ENCODE measurements at places on chromosomes 3 and 15.

DNA sequence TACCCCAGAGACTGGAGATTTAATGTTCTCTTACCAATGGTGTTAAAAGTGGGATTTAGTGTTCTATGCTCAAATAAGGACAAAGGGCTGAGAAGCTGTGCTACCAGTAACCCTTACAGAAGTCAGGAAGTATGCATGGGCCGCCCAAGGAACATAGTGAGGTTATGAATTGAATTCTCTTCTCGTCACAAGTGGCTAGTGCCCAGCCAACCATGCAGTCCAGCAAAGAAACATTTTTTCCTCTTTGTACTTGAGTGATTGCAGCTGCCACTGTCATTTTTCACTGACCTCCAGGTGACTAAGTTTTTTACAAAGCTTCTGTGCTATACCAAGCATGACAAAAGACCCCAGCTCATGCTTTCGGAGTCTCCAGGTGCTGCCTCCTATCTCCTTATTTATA lies 110.6 kb upstream of the DCBLD2 start:
- no peak for DNase-seq

GRCh38 chr3:111333642-111334041 lies 208.4 kb upstream of the CD96 start:
- DNase-seq, result no peak

- DNase-seq, result no peak
Observed at GRCh38 chr15:73034221-73034620, 18.0 kb upstream of the NEO1 start.

GRCh38 chr3:17044855-17045254 lies 160.1 kb downstream of the PLCL2 start:
- DNase-seq, result no peak

- no peak for DNase-seq
Observed at GRCh38 chr3:40780291-40780924, 255.6 kb downstream of the ZNF621 start.

DNA sequence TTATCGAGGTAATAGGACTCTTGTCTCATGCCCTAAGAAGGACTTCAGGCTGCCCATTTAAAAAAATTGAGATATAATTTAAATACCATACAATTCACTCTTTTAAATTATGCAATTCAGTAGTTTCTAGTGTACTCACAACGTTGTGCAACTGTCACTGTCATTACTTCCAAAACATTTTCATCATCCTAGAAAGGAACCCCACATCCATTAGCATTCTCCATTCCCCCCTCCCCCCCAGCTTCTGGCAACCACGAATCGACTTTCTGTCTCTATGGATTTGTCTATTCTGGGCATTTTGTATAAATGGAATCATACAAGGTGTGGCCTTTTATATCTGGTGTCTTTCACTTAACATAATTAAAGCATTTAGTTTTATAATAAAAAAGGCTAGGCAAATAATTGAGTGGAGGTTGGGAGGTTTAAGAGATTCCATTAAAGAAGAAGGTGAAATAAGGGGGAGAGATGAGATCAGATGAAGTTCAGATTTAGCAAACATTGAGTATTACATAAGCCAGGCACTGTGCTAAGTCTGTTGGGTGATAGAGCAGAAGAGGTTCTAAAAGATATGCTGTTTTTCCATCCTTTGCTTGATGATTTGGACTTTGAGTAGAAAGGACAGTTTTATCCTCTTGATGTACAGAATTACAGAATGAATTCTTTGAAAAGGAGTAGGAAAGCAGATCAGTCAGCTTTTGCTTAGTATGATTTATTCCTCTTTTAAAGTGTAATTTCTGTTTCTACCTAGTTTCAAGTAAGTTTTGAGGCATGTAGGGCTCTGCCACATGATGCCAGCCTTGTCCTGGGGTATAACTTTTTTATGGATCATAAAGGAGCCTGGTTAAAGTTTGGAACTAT lies 36.3 kb downstream of the UBE2E2 start:
- DNase-seq, result no peak

GRCh38 chr15:38843736-38844590 lies 279.3 kb upstream of the RASGRP1 start:
- DNase-seq, result no peak

- DNase-seq, result no peak
Observed at GRCh38 chr3:156694536-156694935, 20.1 kb downstream of the TIPARP start.

DNA sequence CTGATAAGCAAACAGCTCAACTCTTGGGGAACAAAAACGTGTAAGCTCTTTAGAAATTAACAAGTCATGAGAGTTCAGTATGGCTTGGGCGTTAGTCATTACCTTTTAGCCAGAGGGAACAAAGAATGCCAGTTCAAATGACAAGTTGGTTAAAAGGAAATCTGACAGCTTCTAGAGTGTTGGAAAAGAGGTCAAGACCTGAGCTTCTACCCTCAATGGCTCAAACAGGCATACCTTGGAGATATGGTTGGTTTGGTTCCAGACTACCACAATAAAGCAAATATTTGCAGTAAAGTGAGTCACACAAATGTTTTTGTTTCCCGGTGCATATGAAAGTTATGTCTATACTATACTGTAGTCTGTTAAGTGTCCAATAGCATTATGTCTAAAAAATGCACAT lies 136.1 kb downstream of the CACNA1D start:
- no peak for DNase-seq
